ENCODE measurements at places on chromosomes 6 and 20. TPM values are rescaled to one million over a fixed set of nuclear protein-coding genes. Genes with fewer than 3 reads are reported as not detected.

- DNase-seq, result no peak
- peaks cover 15% of the 10 kb centered on the region for H3K4me1 ChIP-seq
Measured at GRCh38 chr6:168007592-168008338, 10.3 kb downstream of the KIF25 start.

GRCh38 chr20:23667666-23668065 is 21.2 kb downstream of the CST4 start:
- no peak for DNase-seq
- H3K4me1 ChIP-seq, result no peaks in the 10 kb centered on the region
- H3K4me3 ChIP-seq, result no peak overlapping the region

- peak overlapping the region; percentile 0 for H3K27ac ChIP-seq
- no peaks in the 10 kb centered on the region for H3K27me3 ChIP-seq
- peaks cover 14% of the 10 kb centered on the region for H3K4me1 ChIP-seq
Measured at GRCh38 chr6:132333639-132334520, 67.4 kb downstream of the MOXD1 start.

GRCh38 chr20:61912665-61913422 is 152.8 kb downstream of the TAF4 start:
- no peaks in the 10 kb centered on the region for H3K4me1 ChIP-seq
- H3K27ac ChIP-seq, result no peak overlapping the region
- no peak for DNase-seq
- peaks cover 5% of the 10 kb centered on the region for H3K27me3 ChIP-seq
- H3K36me3 ChIP-seq, result peaks cover 4% of the 10 kb centered on the region
- H3K4me3 ChIP-seq, result no peak overlapping the region

- H3K27me3 ChIP-seq, result no peaks in the 10 kb centered on the region
- H3K36me3 ChIP-seq, result peaks cover 3% of the 10 kb centered on the region
- DNase-seq, result no peak
- peaks cover 8% of the 10 kb centered on the region for H3K4me1 ChIP-seq
- no peak overlapping the region for H3K27ac ChIP-seq
Measured at GRCh38 chr6:44960898-44961297, 367.2 kb upstream of the RUNX2 start.

GRCh38 chr6:44258921-44259320 is 1.6 kb upstream of the SLC35B2 start:
- no peaks in the 10 kb centered on the region for H3K27me3 ChIP-seq
- H3K4me1 ChIP-seq, result peaks cover 47% of the 10 kb centered on the region
- H3K27ac ChIP-seq, result peak overlapping the region; percentile 83
- H3K4me3 ChIP-seq, result no peak overlapping the region
- peaks cover 12% of the 10 kb centered on the region for H3K36me3 ChIP-seq

- no peak for DNase-seq
- no peak overlapping the region for H3K27ac ChIP-seq
- peaks cover 2% of the 10 kb centered on the region for H3K27me3 ChIP-seq
- H3K36me3 ChIP-seq, result no peaks in the 10 kb centered on the region
- H3K4me1 ChIP-seq, result no peaks in the 10 kb centered on the region
- no peak overlapping the region for H3K4me3 ChIP-seq
Measured at GRCh38 chr6:68468244-68468884, 166.7 kb upstream of the ADGRB3 start.

GRCh38 chr6:130282234-130282995 is 59.7 kb upstream of the SAMD3 start:
- H3K4me3 ChIP-seq, result no peak overlapping the region
- H3K36me3 ChIP-seq, result no peaks in the 10 kb centered on the region
- no peak for DNase-seq
- H3K27ac ChIP-seq, result no peak overlapping the region
- no peaks in the 10 kb centered on the region for H3K27me3 ChIP-seq

DNA sequence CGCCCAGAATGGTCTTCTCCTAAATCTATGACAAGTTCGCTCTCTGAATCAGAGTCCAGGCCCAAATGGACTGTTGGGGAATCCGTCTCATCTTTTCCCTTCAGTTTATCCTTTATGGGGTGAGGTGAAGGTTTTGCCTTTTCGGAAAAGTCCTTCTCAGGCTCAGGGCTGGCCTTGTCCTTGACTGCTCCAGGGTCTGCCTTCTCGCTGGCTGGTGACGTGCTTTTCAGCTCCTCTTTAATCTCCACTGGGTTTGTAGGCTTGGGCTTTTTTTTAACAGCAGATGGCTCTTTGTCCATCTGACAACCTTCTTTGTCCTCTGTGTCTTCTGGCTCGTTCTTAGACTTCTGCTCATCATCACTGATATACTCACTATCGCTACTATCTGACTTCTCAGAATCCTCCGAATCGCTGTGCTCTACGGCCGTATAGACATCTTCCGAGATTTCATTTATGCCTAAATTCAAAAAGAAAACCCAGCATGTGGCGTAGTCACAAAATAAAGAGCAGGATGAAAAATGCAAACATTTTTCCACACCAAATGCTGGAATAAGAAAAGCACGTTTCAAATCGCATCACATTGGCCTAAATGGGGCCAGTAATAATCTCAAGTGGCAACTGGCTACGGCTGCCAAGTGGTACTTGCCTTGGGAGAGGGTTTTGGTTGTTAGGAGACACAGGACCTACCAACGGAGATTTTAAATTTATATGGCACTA is 110.3 kb downstream of the ZMYND8 start:
- H3K4me1 ChIP-seq, result peaks cover 17% of the 10 kb centered on the region
- no peak for DNase-seq
- H3K27ac ChIP-seq, result no peak overlapping the region

GRCh38 chr6:92427453-92427852 is 991.9 kb downstream of the EPHA7 start:
- H3K4me3 ChIP-seq, result no peak overlapping the region
- H3K27ac ChIP-seq, result no peak overlapping the region
- H3K27me3 ChIP-seq, result no peaks in the 10 kb centered on the region
- peaks cover 5% of the 10 kb centered on the region for H3K36me3 ChIP-seq
- peaks cover 3% of the 10 kb centered on the region for H3K4me1 ChIP-seq

DNA sequence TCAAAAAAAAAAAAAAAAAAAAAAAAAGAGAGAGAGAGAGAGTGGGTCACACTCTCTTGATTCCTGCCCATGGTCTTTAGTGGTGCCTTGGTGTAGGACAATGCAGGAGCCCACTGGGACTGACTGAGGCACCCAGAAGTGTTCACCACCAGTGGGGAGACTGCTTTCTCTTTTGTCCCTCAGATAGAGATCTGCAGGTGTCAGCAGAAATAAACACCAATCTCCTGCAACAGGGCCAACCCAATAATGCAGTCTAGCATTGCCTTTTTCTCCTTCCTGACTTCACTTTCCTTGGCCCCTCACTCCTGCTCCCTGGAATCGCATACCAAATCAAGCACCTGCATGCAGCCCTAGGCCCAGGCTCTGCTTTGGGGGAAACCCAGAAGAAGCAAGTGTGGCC is 39.0 kb upstream of the CCDC28A start:
- no peaks in the 10 kb centered on the region for H3K27me3 ChIP-seq
- no peak overlapping the region for H3K27ac ChIP-seq
- H3K36me3 ChIP-seq, result no peaks in the 10 kb centered on the region
- no peak overlapping the region for H3K4me3 ChIP-seq
- H3K4me1 ChIP-seq, result no peaks in the 10 kb centered on the region

- no peaks in the 10 kb centered on the region for H3K36me3 ChIP-seq
- H3K4me1 ChIP-seq, result peaks cover 67% of the 10 kb centered on the region
- H3K27ac ChIP-seq, result peak overlapping the region; percentile 22
- no peak overlapping the region for H3K4me3 ChIP-seq
Measured at GRCh38 chr6:16684896-16685554, 76.2 kb downstream of the ATXN1 start.

GRCh38 chr6:127301199-127301700 is 34.6 kb downstream of the RNF146 start:
- peaks cover 24% of the 10 kb centered on the region for H3K4me1 ChIP-seq
- no peak for DNase-seq
- H3K4me3 ChIP-seq, result no peak overlapping the region

DNA sequence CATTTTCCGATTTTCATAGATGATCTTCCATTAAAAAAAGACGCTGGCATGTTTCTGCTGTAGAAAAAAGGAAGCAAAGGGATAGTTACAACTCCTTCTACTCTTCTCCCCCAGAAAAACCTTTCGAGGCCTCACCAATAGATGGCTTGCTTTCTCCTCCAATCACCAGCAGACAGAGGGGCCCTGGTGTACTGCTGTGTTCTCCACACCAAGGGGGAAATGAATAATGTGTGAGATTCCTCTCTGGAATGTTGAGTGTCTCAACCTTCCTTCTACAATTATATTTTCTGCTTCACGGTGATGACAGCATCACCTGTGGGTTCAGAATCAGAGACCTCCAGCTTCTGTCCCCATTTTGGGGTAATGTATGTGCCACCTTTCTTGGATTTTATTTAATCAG is 185.7 kb upstream of the FLRT3 start:
- peaks cover 4% of the 10 kb centered on the region for H3K27me3 ChIP-seq
- H3K27ac ChIP-seq, result no peak overlapping the region
- H3K4me3 ChIP-seq, result no peak overlapping the region
- H3K36me3 ChIP-seq, result no peaks in the 10 kb centered on the region

DNA sequence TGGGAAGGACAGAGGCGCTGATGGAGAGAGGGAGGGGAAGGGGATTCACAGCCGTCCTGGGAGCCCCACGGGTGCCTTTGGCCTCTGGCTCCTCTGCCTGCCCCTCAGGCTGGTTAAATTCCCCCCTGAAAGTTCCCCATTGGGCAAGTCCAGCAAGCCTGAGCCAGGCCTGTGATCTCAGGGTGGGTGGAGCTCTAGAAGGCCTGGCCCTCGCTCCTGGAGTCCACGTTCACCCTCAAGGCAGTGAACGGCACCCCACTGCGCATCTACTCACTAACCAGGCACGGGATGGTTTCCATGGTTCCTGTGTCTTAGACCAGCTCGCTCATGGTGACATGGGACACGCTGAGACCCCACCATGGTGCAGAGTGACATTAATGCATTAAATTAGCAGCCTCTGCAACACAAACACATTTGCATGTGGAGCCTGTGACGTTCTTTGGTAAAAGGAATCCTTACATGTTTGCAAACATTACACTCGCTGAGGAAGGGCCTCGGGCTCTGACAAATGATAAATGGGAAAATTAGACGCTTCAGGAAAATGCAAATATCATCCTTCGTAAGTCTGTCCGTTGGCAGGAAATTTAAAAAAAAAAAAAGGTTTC is 452.7 kb downstream of the PREX1 start:
- H3K36me3 ChIP-seq, result no peaks in the 10 kb centered on the region
- H3K27me3 ChIP-seq, result peaks cover 14% of the 10 kb centered on the region
- H3K4me3 ChIP-seq, result no peak overlapping the region
- H3K27ac ChIP-seq, result no peak overlapping the region

DNA sequence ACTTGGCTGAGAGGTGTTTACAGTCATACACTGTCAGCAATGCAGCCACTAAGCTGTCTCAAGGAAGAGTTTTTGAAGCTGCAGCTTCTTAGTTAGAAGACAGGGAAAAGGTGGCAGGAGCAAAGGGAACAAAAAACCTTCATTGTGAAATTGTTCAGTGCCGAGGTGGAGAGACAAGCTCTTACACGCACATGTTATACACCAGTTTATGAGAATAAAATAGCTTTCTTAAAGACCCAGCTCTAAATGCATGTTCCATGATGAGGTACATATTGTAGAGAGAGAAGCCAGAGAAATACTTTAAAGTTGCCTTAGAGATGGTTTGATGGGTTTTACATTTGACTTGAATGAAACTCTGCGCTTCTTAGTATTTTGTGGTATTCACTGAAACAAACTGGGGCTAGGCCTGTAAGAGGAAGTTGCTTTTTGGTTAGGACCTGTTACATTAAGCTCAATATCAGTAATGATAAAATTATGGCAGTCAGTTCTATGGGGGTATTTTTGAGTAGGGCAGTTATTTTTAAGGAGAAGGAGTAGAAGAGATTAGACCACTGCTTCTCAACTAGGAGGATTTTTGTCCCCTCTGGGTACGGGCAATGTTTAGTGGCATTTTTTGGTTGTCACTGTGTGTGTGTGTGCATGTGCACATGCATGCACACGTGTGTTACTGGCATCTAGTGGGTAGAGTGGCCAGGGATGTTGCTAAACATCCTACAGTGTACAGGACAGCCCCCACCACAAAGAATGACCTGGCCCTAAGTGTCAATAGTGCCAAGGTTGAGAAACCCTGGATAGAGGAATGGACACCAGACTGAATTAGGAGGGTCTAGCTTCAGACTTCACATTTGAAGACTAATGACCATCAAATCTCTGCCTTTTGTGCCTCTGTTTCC is 9.8 kb downstream of the NEDD9 start:
- H3K27me3 ChIP-seq, result no peaks in the 10 kb centered on the region
- H3K4me3 ChIP-seq, result no peak overlapping the region
- H3K36me3 ChIP-seq, result peaks cover 12% of the 10 kb centered on the region
- peak overlapping the region; percentile 23 for H3K27ac ChIP-seq
- peaks cover 79% of the 10 kb centered on the region for H3K4me1 ChIP-seq
- DNase-seq, result no peak

GRCh38 chr6:7461416-7461815 is 71.8 kb downstream of the RIOK1 start:
- H3K27me3 ChIP-seq, result no peaks in the 10 kb centered on the region
- peaks cover 14% of the 10 kb centered on the region for H3K4me1 ChIP-seq
- H3K27ac ChIP-seq, result no peak overlapping the region
- no peak for DNase-seq
- no peak overlapping the region for H3K4me3 ChIP-seq

DNA sequence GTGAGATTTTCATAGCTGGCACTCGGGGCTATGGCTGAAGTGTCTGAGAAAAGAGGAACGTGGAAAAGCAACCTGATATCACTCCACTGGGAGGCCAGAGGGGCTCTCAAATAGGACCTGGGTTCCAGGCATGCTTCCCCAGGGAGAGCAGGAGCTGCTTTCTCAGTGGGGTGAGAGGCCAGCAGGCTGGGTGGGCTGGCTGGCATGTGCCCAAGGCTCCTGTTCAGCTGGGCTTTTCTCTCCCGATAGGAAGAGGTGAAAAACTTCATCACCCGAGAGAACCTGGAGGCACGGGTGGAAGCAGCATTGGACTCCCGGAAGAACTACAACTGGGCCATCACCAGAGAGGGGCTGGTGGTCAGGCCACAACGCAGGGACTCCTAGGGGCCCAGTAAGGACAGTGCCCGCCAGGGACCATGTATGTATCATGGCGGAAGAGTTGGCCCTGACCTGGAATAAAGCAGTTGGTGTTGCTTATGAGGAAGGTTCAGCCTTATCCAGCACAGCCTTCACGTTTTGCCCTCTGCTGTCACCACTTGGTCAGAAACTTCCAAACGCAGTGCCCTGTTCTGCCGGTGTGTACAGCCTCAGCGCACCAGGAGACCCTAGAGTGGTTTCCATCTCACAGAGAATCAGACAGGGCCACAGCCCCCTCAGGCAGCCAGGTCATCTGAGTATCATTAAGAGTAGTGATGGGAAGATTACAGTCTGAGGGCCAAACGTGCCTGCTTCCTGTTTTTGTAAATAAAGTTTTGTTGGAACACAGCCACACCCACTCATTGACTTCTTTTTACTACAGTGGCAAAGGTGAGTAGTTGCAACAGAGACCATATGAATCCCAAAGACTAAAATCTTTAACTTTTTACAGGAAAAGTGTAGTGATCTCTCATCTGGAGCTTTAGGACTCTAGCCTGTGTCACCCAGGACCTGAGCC is 1.9 kb downstream of the MRPS26 start:
- DNase-seq, result no peak
- H3K4me1 ChIP-seq, result peaks cover 16% of the 10 kb centered on the region
- H3K27ac ChIP-seq, result no peak overlapping the region
- H3K36me3 ChIP-seq, result peaks cover 14% of the 10 kb centered on the region

The TFAP2B gene
- 16.7 TPM for total RNA-seq

The CST4 gene
- total RNA-seq, result not detected

The ITPR3 gene
- 10.0 TPM for total RNA-seq

The UCKL1 gene
- 27.2 TPM for total RNA-seq

The PPP1R3G gene
- total RNA-seq, result 2.6 TPM

The NOL7 gene
- total RNA-seq, result 60.4 TPM

The LTA gene
- not detected for total RNA-seq

The MYH7B gene
- 0.30 TPM for total RNA-seq

The IRF4 gene
- 0.05 TPM for total RNA-seq

The RAET1G gene
- total RNA-seq, result 0.60 TPM

The PARD6B gene
- total RNA-seq, result 2.2 TPM
